ENCODE measurements at places on chromosomes 1 and 21.

GRCh38 chr1:94218332-94218731 is 19.1 kb downstream of the ARHGAP29 start:
- H3K27me3 ChIP-seq, result no peaks in the 10 kb centered on the region
- H3K4me3 ChIP-seq, result no peak overlapping the region
- no peaks in the 10 kb centered on the region for H3K4me1 ChIP-seq

- no peak overlapping the region for H3K4me3 ChIP-seq
- H3K4me1 ChIP-seq, result no peaks in the 10 kb centered on the region
- H3K36me3 ChIP-seq, result no peaks in the 10 kb centered on the region
- DNase-seq, result no peak
- peaks cover 9% of the 10 kb centered on the region for H3K27me3 ChIP-seq
Measured at GRCh38 chr1:226862890-226863289, 7.5 kb upstream of the PSEN2 start.

DNA sequence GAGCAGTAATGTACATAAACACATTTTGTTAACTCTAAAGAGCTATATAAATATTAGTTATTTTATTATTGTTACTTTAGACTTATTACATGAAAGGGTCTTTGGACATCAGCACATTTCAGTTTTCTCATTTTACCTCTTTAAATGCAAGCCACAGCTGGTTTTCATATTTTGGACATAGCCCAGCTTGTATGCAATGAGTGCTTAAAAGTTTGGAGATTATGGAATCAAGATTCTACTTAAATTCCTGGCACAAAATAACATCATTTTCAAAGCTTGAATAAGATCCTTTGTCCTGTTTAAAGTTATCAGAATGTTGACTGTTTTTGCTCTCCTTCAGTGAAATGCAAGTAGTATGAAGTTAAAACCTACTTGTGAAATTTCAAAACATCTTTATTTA is 15.5 kb upstream of the LEPR start:
- no peak overlapping the region for H3K4me3 ChIP-seq
- no peaks in the 10 kb centered on the region for H3K36me3 ChIP-seq
- DNase-seq, result no peak
- peaks cover 6% of the 10 kb centered on the region for H3K27me3 ChIP-seq

GRCh38 chr21:44940116-44940631 is 345 bp downstream of the SLX9 start:
- H3K27me3 ChIP-seq, result no peaks in the 10 kb centered on the region
- peaks cover 12% of the 10 kb centered on the region for H3K36me3 ChIP-seq
- peak overlapping the region; percentile 67 for H3K27ac ChIP-seq
- H3K4me3 ChIP-seq, result peak overlapping the region; percentile 90
- peaks cover 30% of the 10 kb centered on the region for H3K4me1 ChIP-seq
- DNase-seq, result peak; percentile 16

GRCh38 chr21:33015756-33016155 is 10.0 kb upstream of the OLIG2 start:
- H3K36me3 ChIP-seq, result no peaks in the 10 kb centered on the region
- peaks cover 49% of the 10 kb centered on the region for H3K27me3 ChIP-seq
- no peak overlapping the region for H3K4me3 ChIP-seq
- H3K27ac ChIP-seq, result no peak overlapping the region
- no peak for DNase-seq

DNA sequence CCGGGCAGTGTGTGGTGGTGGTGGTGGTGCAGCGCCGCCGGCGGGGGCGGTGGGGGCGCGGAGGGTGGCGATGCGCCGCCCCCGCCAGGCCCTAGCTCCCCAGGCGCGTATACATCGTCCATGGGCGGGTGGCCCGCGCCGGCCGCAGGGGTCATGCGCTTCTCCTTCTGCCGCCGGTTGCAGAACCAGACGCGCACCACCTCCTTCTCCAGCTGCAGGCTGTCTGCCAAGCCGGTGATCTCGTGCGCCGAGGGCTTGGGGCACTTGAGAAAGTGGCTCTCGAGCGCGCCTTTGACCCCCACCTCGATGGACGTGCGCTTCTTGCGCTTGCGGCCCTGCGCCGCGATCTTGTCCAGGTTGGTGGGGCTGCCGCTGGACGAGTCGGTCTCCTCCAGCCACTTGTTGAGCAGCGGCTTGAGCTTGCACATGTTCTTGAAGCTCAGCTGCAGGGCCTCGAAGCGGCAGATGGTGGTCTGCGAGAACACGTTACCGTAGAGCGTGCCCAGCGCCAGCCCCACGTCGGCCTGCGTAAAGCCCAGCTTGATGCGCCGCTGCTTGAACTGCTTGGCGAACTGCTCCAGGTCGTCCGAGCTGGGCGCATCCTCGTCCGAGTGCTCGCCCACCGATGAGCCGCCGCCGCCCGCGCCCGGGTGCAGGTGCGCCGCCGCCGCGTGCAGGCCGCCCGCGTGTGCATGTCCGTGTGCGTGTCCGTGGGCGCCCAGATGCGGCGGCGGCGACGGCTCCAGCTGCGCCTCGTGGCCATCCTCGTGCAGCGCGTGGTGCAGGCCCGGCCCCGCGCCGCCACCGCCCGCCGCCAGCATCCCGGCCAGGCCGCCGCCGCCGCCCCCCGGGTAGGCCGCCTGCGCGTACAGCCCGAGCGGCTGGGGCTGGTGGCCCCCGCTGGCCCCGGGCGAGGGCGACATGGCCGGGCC is 926 bp downstream of the POU3F1 start:
- peaks cover 9% of the 10 kb centered on the region for H3K27me3 ChIP-seq
- no peaks in the 10 kb centered on the region for H3K36me3 ChIP-seq
- no peak overlapping the region for H3K27ac ChIP-seq

DNA sequence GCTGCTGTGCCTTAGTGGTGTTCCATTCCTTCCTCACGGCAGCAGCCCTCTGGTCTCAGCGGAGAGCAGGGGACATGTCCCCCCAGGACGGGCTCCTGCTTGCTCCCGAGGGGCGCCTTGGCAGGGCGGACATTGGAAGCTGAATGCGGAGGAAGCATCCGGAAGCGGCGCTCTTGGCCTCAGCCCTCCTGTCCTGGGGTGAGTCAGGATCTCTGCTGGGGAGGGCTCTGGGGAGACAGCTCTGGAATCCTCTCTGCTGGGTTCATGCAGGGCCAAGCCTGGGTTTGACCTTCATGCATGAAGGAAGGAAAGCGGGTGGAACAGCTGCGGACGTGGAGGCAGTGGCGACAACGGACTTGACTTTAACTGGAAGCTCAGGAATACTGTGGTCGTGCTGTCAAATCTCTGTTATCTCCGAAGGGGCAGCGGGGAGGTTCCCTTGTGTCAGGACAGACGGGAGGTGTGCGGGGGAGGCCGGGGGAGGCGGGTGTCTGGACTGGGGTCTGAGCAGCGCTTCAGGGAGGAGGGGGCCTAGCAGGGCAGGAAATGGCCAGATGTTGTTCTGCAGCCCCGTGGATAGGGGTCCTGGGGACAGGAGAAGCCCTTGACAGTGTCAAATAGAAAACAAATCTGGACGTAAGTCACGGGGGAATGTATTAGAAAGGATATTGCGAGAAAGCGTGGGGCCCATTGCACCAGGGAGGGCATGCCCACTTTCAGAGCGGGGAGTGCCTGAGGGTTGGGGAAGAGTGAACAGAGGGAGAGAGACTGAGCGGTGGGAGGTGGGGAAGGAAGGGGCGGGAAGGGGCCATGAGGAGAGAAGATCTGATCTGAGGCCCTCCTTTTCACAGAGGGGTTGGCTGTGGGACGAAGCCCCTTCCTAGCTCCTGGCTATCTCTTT is 26.6 kb downstream of the CRYAA start:
- no peaks in the 10 kb centered on the region for H3K36me3 ChIP-seq
- H3K4me3 ChIP-seq, result no peak overlapping the region

- no peak overlapping the region for H3K27ac ChIP-seq
- DNase-seq, result no peak
- H3K36me3 ChIP-seq, result no peaks in the 10 kb centered on the region
- H3K27me3 ChIP-seq, result no peaks in the 10 kb centered on the region
- no peak overlapping the region for H3K4me3 ChIP-seq
Measured at GRCh38 chr1:60895252-60895651, 187.1 kb upstream of the NFIA start.
